LoVo (cell line): ENCODE measurements at places on chromosomes 5 and 9.

DNA sequence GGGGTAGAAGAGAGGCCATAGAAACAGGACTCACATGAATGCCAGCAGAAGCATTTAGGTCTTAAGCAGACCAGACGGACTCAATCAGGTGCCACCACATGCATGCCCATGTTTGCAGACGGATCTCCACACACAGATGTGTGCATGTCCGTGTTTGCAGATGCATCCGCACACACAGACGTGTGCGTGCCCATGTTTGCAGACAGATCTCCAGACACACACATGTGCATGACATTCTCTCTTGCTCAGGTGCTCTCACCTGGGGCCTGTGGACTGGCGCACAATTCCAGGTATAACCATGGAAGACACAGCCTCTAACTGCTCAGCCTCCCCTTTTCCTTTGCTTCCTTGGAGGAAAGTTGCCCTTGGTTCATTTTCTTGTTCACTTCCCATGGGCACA lies 148.3 kb downstream of the CACNA1B start:
- no peak for DNase-seq

- no peak for DNase-seq
These were observed 438 bp upstream of the PAPPA start for GRCh38 chr9:116152941-116153764.

GRCh38 chr5:9838916-9839315 lies 208.8 kb upstream of the TAS2R1 start:
- no peak for DNase-seq

GRCh38 chr5:18736051-18736398 lies 1101.8 kb downstream of the TAF11L14 start:
- DNase-seq: no peak

- DNase-seq: no peak
These were observed 40.6 kb downstream of the GAPVD1 start for GRCh38 chr9:125302241-125302640.

- no peak for DNase-seq
These were observed 58.6 kb downstream of the PRKACG start for GRCh38 chr9:68955330-68955729.

- no peak for DNase-seq
These were observed 16.7 kb downstream of the NDUFAF2 start for GRCh38 chr5:60961685-60962084.
